ENCODE measurements at places on chromosomes 1 and 21. TPM values are rescaled to one million over a fixed set of nuclear protein-coding genes. Genes with fewer than 3 reads are reported as not detected.

GRCh38 chr1:155091071-155092051 lies 12.7 kb downstream of the EFNA3 start:
- no peak overlapping the region for H3K27ac ChIP-seq
- H3K36me3 ChIP-seq, result no peaks in the 10 kb centered on the region
- no peak overlapping the region for H3K4me3 ChIP-seq
- peaks cover 26% of the 10 kb centered on the region for H3K27me3 ChIP-seq
- H3K4me1 ChIP-seq, result peaks cover 10% of the 10 kb centered on the region

DNA sequence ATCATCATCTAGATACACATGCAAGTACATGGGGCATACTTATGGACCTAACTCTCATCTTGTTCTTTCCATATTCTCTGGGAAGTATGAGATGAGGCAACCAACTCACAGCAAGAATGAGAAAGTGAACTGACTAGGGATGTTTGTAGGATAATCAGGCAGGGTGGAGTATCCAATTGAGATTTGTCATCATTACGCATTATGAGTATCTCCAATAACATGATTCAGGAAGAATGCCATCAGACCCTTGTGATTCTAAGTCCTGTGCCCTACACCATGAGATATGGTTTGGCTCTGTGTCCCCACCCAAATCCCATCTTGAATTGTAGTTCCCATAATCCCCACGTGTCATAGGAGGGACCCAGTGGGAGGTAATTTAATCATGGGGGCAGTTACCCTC lies 154.0 kb downstream of the SLC30A10 start:
- no peak overlapping the region for H3K4me3 ChIP-seq
- H3K4me1 ChIP-seq, result no peaks in the 10 kb centered on the region
- no peak overlapping the region for H3K27ac ChIP-seq

The CACHD1 gene
- 61.0 TPM for total RNA-seq

DNA sequence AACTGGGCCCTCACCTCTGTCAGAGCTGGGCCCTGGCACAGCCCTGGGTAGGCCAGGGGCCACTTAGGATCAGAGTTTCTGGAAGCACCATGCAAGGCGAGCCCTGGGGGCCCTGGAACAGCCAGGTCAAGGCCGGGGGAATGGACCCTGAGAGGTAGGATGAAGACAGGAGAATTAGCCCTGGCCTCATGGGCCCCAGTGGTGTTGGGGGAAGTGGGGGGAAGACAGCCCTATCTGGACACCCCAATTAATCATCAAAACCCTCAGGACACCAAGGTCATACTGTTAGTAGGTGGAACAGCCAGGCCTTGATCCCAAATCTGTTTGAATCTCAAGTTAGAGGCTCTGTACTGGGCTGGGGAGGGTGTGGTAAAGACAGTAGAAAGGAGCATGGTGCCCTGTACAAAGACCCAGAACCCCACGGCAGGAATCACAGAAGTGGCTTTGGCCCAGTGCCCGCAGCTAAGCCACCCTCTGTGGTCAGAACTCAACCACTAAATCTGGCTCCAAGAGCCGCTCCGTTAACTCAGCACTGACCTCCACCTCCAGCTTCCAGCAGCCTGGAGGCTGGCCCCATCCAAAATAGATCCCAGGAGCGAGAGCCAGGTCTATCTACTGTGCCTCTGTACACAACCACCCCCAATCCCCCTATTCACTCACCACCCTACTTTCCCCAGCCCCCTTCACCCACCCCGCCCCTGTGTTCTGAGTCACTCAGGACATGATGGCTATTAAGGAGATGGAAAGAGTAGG lies 14.0 kb upstream of the TRIM63 start:
- no peaks in the 10 kb centered on the region for H3K36me3 ChIP-seq
- H3K27ac ChIP-seq, result no peak overlapping the region
- H3K4me1 ChIP-seq, result peaks cover 4% of the 10 kb centered on the region
- H3K4me3 ChIP-seq, result no peak overlapping the region
- peaks cover 13% of the 10 kb centered on the region for H3K27me3 ChIP-seq

- no peak for DNase-seq
- no peaks in the 10 kb centered on the region for H3K36me3 ChIP-seq
- H3K27ac ChIP-seq, result no peak overlapping the region
- H3K4me3 ChIP-seq, result no peak overlapping the region
- peaks cover 14% of the 10 kb centered on the region for H3K4me1 ChIP-seq
- no peaks in the 10 kb centered on the region for H3K27me3 ChIP-seq
Observed at GRCh38 chr1:234963180-234963903, 165.3 kb downstream of the TOMM20 start.

DNA sequence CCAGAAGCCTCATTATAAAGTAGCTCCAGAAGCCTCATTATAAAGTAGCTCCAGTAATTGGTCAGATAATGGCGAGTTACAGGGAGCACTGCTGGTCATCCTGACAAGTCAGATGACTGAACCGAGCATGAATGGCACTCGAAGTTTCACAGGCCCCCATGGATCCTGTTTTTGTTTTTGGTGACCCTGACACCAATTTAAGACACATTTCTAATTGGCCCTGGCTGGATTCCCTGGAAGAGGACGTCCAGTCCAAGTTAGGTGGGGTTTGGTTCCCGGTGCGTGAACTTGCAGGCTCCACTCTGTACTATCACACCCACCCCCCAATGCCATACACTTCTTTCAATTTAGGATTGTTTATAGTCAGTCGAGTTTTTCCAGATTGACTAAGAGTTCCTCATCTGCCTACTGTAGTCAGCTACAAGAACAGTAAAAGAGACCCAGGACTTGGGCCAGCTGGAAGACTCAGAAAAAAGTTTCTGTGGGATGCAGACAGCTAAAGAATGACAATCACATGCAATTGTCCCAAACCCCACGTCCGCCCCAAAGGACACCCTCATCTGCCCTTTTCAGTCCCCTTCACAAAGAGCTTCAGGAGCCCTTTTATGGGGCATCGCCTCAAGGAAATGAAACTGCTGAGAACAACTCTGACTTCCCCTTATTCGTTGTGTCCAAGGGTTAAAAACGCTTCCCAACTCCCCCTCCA lies 2.7 kb downstream of the DHRS3 start:
- DNase-seq, result no peak
- H3K36me3 ChIP-seq, result no peaks in the 10 kb centered on the region
- peak overlapping the region; percentile 94 for H3K4me3 ChIP-seq
- peaks cover 18% of the 10 kb centered on the region for H3K27me3 ChIP-seq
- peaks cover 21% of the 10 kb centered on the region for H3K4me1 ChIP-seq

The FLG2 gene
- not detected for total RNA-seq

GRCh38 chr1:115717541-115717940 lies 51.0 kb downstream of the CASQ2 start:
- no peak overlapping the region for H3K4me3 ChIP-seq
- no peak overlapping the region for H3K27ac ChIP-seq
- H3K4me1 ChIP-seq, result no peaks in the 10 kb centered on the region
- DNase-seq, result peak; percentile 68
- H3K27me3 ChIP-seq, result no peaks in the 10 kb centered on the region

The GNG4 gene
- 14.9 TPM for total RNA-seq
